Stimulated activated CD8-positive, alpha-beta memory T cell treated with anti-CD3 and anti-CD28 coated beads, Interleukin-15, amount 100 ng/mL, for 1 hour (primary cell): ENCODE measurements at places on chromosomes 7 and 10.
A peak's percentile ranks its signal among the peaks of the same experiment; 100 is the strongest.

DNA sequence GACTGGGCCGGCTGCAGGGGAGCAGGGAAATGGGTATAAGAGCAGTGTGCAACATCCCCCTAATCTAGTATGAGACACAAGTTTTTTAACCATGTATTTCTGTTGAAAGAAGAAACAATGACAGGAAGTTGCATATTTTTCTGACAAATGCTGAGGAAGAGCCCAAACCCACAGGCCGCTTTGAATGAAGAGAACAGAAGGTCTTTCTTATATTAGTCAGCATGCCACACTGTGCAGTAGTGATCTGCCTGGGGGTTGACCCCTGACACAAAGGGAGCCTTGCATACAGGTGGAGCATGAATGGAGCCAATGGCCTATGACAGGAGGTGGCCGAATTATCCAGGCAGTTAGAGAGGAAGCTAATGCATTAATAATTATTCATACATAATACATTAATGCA lies 518.3 kb downstream of the PLXDC2 start:
- DNase-seq: no peak

GRCh38 chr10:122531939-122532338 lies 28.6 kb upstream of the DMBT1 start:
- DNase-seq: no peak

- no peak for DNase-seq
Measured at GRCh38 chr10:62451611-62451975, 77.4 kb downstream of the ZNF365 start.

GRCh38 chr7:82566752-82567151 lies 123.2 kb upstream of the CACNA2D1 start:
- DNase-seq: no peak

DNA sequence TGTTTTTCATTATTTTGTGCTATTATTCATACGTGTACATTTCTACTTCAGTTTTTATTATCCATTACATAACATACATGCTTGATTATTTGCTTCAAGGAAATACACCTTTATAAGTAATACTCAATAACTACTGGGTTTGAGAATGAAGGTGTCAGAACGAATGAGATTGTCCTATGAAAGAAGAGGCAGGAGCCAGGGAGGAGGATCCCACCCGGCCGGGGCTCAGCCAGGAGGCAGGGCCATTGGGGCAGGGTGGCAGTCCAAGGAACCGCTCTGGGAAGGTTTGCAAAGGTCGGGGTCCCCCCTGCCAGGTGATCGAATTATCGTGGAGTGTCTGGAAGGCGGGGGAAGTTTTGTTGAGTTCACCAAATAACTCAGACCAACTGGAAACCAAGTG lies 9.1 kb downstream of the TRIM56 start:
- DNase-seq: no peak

DNA sequence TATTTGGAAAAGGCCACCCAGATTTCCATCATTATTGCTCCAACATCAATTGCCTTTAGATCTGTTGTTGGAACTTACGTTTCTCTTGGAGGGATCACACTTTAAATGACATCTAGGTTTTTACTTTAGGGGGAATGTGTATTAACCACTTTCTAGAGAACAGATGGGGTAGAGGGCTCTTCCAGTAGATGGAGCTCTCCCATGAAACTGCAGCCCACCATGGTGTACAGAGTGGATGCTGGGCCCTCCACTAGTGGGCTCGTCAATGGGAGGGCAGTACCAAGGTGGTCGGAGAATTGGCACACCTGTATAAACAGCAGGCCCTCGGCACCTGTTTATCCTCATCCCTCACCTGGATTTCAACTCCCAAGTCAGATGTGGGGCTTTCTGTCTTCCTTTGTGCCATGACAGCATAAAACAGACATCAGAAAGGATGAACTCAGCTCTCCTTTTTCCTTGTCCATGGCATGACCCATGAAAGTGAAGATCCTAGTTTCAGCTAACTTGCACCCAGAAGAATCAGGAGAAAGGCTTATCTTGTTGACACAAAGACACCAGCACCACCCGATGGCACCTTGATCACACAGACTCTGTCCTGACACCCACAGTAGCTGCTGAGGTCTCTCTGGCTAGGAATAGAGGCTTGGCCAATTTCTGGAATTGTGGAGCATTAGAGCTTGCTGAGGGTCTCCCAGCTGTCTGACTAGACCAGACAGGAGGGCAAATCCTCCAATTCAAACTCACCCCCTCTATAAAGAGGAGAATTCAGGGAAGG lies 150.5 kb downstream of the CYP26A1 start:
- DNase-seq: no peak

DNA sequence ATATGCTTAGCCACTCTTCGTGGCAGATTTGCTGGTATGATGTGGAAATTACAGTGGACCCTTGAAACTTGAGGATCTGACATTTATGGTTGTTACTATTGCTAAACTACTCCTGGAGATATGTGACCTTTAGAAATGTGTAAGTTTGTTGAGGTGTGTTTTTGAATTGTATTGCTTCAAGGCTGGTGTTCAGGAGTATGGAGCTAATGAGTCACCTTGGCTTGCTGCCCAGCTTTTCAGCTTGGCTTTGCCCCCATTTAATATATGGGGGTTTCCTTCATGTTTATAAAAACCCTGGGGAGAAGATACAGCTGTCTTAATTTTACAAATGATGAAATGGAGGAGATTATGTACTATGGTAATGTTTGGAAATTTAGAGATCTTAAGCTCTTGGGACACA lies 11.6 kb downstream of the HBP1 start:
- DNase-seq: peak; percentile 47

- no peak for DNase-seq
Measured at GRCh38 chr7:141202535-141202934, 128.7 kb downstream of the TMEM178B start.

GRCh38 chr10:17673471-17674061 lies 29.6 kb downstream of the STAM start:
- no peak for DNase-seq

- DNase-seq: no peak
Measured at GRCh38 chr7:64562256-64562625, 630 bp downstream of the ZNF680 start.

DNA sequence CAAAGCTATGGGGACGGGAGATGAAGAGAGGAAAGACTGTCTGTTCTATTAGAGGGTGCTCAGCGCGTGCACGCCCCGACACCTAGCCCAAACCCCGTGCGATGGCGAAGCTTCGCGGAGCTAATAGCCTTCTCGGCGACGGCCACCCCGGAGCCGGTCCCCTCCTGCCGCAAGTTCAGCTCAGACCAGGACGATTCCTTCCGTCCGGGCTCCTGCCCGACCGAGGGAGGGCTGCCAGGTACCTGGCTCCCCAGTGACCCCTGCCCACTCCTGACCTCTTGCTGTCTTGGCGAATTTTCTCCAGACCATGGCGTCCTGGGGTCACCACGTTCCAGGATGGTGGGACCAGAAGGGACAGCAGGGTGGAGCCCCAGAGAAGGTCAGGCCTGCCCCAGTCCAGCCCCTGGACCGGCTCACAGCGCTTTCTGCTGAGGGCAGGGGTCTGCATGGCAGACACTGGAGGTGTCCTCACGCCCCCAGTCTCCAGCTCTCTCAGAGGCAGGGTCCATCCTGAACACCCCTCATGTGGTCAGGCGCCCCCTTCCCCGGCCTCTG lies 36.7 kb downstream of the UNCX start:
- DNase-seq: no peak

- no peak for DNase-seq
Measured at GRCh38 chr10:36778651-36779050, 346.7 kb upstream of the ANKRD30A start.

GRCh38 chr7:91397096-91397495 lies 132.9 kb downstream of the FZD1 start:
- DNase-seq: no peak

DNA sequence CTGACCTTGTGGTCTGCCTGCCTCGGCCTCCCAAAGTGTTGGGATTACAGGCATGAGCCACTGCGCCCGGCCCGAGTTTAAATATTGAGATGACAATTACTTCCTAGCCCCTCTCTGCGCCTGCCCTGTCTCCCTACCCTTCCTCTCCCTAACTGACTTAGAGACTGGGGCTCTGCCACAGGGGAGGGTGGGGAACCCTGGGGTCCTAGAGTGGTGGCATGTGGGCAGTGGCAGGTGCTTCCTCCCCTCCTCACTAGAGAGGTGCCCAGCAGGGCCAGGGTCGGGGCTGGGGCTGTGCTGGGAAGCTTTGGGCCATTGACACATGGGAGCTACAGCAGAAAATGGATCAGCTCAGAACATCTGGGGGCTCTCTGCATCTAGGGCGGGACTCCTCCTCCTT lies 7.0 kb upstream of the ACHE start:
- no peak for DNase-seq

DNA sequence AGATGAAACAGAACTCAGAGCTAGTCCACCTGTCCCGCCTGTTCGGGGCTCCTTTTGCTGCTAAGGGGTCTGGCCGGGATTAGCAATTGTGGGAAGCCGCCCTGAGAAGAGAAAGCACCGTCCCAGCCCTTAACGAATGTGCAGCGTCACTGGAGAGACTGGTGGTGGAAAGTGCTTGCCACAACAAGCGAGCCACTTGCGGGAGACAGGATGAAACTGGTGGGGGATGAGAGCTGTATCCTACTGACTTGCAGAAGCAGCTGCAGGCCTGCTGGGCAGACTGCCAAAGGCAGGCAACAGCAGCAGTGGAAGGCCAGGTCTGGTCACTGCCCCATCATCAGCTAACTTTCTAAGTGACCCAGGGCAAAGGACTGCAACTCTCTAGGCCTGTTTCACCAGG lies 95.4 kb downstream of the FAM53B start:
- no peak for DNase-seq

DNA sequence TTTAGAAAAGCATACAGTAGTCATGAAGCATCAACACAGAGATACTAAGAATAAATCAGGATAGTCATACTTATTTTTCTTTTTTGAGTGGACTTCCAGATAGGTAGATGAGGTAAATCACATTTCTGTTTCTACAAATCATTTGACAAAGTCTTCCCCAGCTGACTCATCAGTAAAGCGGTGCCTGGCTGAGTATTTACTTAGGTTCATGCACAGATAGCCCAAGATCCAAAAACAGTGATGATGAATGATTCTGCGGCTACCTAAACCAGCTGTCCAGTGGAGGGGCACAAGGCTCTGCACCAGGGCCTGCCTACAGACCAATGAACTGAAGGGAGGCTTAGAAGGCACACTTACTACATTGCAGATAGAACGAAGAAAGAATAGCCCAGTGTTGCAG lies 113.1 kb downstream of the PARP12 start:
- no peak for DNase-seq

DNA sequence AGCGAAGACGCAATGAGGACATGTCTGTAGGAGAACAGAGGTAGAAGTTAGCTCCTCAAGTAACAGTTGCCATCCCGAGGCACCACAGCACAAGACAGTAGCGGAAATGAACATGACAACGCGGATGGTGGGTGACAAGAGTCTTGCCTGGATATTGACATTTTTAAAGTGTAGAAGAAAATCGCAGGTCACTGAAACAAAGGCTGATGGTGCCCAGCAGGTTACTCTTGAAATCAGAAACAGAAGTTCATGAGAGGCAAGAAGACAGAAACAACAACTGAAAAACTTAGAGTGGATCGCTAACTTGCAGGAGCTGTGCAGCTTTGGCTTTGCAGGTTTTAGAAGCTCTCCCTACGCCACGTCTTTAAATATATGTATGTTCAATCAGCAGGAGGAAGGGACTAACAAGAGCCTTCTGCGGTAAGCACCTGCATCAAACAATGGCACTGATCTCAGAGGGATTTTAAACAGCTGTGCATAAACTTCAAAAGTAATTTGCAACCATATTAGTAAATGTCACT lies 1.8 kb downstream of the PRKCQ start:
- no peak for DNase-seq

DNA sequence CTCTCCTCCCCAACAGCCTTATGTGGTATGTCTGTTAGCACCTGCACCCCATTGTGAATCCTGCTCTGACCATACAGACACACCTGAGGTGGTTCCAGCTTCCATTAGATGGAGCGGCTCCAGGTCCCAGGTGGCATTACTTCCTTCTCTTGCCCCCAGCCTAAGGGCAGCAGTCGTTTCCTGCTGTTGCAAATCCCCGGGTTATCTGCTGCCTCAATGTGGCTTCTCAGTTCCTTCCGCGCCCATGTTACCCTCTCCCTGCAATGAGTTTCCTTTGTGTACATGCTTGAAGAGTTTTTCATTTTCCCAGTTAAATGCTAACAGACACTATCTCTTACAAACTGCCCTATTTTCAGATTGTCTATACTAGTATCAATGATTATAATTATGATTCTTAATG lies 62.8 kb upstream of the PRKCQ start:
- no peak for DNase-seq

DNA sequence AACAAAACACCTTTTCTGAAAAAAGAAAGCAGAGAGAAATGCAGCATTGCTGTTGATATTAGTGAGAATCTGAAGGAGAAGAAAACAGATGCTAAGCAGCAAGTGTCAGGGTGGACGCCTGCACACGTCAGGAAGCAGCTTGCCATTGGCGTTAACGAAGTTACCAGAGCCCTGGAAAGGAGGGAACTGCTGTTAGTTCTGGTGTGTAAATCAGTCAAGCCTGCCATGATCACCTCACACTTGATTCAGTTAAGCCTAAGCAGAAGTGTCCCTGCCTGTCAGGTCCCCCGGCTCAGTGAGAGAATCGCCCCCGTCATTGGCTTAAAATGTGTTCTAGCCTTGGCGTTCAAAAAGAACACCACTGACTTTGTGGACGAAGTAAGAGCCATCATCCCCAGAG lies 6.4 kb downstream of the RPP38 start:
- DNase-seq: no peak

- no peak for DNase-seq
Measured at GRCh38 chr10:73970845-73971244, 27.1 kb upstream of the VCL start.

DNA sequence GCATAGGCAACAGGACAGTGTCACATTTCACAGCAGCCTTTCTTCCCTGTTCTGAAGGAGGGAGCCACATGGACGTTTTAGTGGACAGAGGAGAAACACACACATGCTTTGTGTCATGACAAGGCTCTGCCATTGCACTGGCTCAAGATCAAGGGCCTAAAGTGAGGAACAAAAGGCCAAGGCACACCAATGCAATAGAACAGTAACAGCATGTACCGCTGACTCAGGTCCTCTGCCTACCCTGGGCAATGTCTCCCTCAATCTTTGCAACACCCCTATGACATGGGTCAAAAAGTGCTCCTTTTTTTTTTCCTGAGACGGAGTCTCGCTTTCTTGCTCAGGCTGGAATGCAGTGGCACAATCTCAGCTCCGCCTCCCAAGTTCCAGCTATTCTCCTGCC lies 57.8 kb upstream of the SDK1 start:
- no peak for DNase-seq

GRCh38 chr10:125164421-125164820 lies 4.1 kb upstream of the CTBP2 start:
- DNase-seq: no peak

DNA sequence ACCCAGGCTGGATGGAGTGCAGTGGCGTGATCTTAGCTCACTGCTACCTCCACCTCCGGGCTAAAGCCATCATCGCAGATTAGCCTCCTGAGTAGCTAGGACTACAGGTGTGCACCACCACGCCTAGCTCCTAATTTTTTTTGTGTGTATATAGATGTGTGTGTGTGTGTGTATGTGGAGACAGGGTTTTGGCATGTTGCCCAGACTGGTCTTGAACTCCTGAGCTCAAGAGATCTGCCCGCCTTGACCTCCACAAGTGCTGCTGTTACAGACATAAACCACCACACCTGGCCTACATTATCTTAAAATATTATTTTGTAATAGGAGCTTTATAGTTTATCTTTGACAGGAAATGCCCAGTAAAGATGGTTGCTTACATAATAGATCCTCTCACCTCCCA lies 25.0 kb downstream of the FOXP2 start:
- DNase-seq: no peak

GRCh38 chr7:43481902-43482678 lies 100.8 kb upstream of the STK17A start:
- DNase-seq: no peak
